ENCODE measurements at places on chromosomes 5 and 9.

GRCh38 chr5:8907168-8907868, 638.6 kb downstream of the SEMA5A start:
- peak; percentile 95 for DNase-seq

DNA sequence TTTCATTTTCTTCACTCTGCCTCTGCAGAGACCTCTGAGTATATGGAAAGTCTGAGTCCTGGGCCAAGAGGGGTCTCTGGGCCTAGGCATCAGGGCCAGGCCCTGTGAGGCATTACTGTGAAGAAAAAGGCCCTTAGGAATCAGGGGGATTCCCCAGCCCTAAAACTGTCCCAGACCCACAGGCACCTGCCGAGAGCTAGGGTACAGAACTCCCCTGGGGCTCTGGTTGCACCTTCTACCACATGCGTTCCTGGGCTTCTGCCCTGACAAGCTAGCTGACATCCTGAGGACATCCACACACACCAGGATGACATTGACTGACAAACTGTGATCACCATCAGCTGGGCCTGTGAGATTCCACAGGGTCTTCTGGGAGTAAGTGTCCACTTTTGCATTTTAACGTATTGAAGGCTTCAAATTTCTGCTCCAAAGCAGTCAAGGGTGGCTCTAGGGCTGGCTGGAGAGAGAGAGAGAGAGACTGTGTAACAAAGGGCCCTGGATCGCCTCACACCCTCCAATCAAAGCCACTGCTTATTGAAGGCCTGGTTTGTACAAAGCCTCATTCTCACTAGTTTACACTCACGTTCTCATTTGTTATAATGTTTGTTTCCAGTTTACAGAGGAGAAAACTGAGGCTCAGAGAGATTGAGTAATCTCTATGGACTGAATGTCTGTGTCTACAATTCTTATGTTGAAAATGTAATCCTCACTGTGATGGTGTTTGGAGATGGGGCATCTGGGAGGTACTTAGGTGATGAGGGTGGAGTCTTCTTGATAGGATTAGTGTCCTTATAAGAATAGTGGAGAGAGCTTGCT, 45.1 kb downstream of the TGFBI start:
- DNase-seq, result no peak

GRCh38 chr5:31412324-31412723, 119.6 kb downstream of the DROSHA start:
- DNase-seq, result no peak

GRCh38 chr5:109719978-109720377, 30.3 kb downstream of the MAN2A1 start:
- DNase-seq, result no peak

Measured in HS-5 (cell line).